ENCODE measurements at places on chromosomes 13 and 19.

- no peak for DNase-seq
Measured at GRCh38 chr19:44657211-44657921, 13.7 kb downstream of the PVR start.

DNA sequence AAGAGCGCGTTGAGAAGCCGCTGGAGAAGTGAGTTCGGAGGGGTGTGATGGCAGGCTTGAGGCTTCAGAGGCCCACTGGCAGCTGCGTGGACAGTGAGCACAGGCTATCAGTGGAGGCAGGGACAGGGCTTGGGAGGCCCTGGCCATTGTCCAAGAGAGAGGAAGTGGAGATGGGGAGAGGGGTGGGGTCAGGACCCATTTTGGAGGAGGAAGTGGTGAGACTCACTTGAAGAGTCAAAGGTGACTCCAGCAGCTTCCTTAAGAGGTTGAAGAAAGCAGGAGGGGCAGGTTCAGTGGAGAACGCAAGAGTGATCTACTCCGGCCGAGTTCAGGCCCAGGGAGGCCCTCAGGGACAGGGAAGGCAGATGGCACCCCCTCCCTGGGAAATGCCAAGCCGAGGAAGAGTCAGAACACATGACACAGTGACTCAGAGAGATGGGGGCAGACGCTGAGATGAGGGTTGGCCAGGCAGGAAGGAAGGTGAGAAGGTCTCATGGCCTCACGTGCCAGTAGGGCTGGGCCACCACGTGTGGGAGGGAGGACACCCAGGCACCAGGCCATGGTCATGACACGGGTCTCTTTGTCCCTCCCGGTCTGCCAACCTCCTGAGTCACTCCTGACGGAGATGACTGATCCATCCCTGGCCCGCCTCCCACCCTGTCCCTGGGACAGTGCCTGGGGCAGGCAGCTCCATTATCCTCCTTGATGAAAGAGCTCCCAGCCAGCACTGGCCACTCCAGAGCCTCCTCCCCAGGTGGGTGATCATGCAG, 10.1 kb upstream of the CD22 start:
- no peak for DNase-seq

DNA sequence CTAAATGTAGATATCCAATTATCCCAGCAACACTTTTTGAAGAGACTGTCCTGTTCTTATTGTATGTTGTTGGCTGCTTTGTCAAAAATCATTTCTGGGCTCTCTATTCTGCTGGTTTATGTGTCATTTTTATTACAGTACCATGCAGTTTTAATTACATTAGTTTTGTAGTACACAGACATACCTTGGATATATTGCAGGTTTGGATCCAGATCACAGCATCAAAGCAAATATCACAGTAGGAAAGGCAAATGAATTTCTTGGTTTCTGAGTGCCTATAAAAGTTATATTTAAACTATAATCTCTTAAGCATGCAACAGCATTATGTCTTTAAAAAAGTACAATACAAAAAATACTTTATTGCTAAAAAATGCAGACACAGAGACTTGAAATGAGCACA, 564.2 kb upstream of the MIR17HG start:
- no peak for DNase-seq

DNA sequence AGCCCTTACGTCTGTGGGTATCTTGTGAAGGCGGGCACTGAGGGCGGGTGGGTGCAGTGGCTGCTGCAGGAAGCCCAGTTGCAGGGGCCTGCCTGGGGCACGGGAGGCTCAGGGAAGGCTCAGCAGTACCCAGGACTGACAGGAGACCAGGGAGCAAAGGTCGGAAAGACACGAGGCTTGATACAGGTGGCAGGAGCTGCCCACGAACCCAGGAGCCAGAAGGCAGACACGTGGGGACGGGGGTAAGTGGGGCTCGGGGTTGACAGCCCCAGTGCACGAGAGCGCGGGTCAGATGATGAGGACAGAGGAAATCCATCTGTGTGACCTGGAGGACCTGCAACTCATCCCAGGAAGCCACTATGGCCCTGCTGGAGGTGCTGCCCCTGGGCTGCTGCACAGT, 25.3 kb downstream of the ELAVL1 start:
- DNase-seq: no peak

GRCh38 chr19:56142087-56142787, 1.1 kb downstream of the ZNF444 start:
- DNase-seq: no peak

DNA sequence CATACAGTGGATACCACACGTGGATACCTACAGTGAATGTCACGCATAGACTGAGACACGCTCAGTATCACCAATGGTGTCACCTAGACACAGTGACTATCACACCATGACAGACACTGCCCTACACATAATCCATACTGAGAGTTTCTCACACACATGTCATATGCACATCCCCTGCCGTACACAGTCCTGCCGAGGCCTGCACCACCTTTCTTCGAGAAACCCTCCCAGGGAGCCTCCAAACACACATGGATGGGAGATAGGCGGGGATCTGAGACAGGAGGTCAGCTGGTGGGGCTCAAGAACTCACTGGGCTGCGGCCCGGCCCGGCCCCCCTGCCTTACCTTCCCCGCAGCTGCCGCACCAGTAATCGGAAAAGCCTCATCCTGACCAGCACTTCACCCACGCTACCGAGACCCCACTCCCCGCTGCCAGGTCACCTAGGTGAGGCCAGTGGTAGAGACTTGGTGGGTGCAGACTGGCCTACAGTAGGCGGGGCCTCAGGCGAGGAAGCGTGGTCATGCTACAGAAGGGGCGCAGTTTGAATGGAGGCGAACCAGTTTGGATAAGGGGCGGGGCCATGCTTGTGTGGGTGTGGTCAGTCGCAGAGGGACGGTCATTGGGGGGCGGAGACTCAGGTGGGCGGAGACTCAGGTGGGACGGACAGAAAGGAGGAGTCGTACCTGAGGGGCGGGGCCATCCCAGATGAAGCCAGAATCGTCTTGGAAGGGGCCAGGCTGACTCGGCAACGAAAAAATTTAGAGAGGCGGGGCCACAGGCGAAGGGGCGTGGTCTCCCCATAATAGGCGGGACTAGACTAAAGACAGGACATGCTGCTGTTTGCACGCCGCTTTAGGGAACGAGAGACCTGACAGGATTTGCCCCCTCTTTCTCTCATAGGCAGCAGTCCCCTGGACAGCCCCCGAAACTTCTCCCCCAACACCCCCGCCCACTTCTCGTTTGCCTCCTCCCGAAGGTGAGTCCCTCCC, 2.1 kb downstream of the MAST1 start:
- no peak for DNase-seq

DNA sequence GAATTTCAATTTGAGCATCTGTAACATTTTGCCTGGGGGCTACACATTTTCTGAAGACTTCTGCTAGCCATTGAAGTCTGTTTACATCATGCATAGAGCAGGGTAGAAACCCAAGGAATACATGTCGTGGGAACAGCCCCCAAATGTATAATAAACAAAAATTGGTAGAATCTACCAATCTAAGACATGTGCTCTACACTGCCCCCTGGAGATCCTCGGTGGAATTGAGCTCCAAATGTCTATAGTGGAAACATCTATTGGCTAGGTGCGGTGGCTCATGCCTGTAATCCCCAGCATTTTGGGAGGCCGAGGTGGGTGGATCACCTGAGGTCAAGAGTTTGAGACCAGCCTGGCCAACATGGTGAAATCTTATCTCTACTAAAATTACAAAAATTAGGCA, 57.3 kb downstream of the MBD3L2B start:
- no peak for DNase-seq

DNA sequence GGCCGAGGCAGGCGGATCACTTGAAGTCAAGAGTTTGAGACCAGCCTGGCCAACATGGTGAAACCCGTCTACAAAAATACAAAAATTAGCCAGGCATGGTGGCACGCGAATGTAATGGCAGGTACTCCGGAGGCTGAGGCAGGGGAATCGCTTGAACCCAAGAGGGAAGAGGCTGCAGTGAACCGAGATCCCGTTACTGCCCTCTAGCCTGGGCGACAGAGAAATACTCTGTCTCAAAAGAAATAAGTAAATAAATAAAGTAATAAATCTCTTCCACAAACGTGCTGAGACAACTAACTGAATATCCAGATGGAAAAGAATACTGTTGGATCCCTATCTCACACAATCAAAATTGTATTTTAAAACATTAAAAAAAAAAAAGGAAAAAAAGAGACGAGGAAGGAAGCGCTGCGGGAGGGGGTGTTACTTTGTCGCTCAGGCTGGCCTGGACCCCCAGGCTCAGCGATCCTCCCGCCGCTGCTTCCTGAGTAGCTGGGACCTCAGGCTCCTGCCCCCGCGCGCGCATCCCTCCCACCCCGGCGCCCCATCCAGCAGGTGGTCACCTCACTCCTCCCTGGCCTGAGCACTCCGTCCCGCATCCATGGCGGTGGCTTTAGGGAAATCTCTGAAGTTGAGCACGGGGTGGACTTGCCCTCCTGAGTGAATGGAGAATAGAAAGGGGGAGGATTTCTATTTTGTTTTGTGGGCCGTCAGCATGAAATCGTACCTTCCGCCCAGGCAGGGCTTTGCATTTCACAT, 628 bp upstream of the ZNF813 start:
- DNase-seq: no peak

- DNase-seq: no peak
Measured at GRCh38 chr13:64414381-64414780, 2815.8 kb downstream of the PCDH9 start.

GRCh38 chr13:42106998-42107397, 58.5 kb downstream of the DGKH start:
- DNase-seq: no peak

GRCh38 chr13:109383683-109384082, 402.7 kb downstream of the IRS2 start:
- DNase-seq: no peak

DNA sequence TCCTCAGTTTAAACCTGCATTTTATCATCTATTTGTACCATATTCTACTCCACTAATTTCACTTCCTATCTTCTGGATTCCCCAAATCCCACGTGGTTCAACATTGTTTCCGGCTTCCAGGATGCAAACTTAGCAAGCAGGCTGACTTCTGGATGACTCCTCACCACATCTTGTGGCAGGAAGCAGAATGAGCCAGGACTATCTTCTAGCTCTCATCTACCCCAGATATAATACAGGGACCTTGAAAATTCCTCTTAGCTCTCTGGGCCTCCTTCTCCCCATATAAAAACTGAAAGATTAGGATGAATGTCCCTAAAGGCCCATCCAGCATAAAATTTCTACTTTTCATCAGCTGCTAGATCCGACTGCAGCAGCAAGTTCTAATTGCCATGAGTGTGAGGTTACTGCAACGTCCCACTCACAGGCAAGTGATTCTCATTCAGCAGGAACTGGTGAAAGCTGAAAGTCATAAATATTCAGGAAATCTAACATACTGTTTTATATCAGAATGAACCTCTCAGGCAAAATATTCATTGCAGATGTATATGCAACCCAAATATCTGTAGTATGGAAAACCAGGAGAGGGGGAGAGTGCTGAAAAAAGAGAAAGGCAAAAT, 93.4 kb downstream of the KCTD12 start:
- no peak for DNase-seq

GRCh38 chr13:25927932-25928331, 123.9 kb downstream of the SHISA2 start:
- no peak for DNase-seq
